Endodermal cell (in vitro differentiated cells): ENCODE measurements at places on chromosomes 2 and 18.

GRCh38 chr2:35080231-35080910 lies 1275.2 kb upstream of the CRIM1 start:
- DNase-seq: no peak

- DNase-seq: no peak
These were observed 49.8 kb downstream of the ZNF516 start for GRCh38 chr18:76445275-76445674.

DNA sequence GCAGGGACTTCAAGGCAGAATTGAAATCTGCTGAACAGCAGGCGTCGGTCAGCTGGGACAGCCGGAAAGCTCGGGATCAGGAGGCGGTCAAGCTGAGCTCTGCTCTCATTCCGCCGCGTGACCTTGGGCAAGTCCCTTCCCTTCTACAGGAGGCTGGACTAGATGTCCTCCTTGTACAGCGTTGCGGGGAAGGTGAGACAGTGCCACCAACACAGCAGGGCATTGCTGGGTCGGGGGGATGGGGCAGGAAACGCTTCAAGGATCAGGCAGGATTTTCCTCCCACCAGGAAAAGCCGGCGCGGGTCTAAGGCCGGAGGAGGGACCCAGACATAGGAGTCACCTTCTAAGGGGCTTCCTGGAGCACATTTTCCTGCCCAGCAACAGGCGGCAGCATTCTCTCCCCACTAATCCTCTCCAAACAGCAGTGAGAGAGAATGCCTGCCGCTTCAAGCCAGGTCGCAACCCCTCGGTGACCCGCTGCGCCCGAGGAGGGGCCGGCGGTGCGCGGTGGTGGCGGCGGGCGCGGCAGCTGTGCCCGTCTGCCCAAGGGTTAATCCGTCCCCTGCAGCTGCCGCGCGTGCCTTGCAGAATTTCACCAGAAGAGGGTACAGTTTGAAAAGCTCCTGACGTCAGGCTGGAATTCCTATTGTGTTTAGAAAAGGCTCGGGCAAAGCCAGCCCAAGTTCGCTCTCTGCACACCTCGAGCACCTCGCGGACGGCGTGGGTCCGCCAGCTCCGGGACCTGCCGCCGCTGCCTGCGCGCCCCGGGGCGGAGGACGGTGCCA lies at the start of gene KCNF1:
KCNF1 (plus strand) TSS at position 644 of the 785 bp plus-strand sequence. CDS start 493 bp downstream, outside the sequence.
- DNase-seq: peak; percentile 92

GRCh38 chr2:30695749-30696148 lies 111.5 kb downstream of the CAPN13 start:
- no peak for DNase-seq

GRCh38 chr18:40911041-40911440 lies 1044.0 kb upstream of the PIK3C3 start:
- no peak for DNase-seq

- peak; percentile 48 for DNase-seq
These were observed 217.7 kb downstream of the MCFD2 start for GRCh38 chr2:46697830-46698323.

DNA sequence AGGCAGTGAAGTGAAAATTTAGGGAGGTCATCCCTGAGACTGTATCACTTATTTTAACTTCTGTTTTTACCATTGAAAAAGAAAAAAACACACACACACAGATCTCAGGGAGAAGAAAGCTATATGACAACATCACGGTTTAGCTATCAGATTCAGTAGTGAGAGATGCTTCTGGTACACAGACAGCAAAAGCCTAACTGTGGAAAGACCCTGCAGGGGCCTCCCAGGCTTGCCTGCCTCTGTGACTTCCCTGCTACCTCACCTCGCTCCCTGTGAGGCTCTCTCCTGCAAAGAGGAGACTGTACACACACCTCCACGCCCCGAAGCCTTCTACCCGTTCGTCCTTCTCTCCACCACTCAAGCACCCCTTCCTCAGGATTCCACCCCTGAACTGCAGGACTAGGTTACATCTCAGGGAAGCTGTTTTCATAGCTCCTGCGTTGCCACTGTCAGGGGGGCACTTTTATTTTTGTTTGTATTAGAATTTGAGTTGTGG lies 86.3 kb downstream of the EPB41L3 start:
- no peak for DNase-seq
